ENCODE measurements at places on chromosomes 7 and 10. TPM values are rescaled to one million over a fixed set of nuclear protein-coding genes. Genes with fewer than 3 reads are reported as not detected.
A peak's percentile ranks its signal among the peaks of the same experiment; 100 is the strongest.

PGAM2 gene
- 0.14 TPM for total RNA-seq

NCF1 gene
- total RNA-seq = not detected

IDI2 gene
- total RNA-seq = not detected

DPY19L1 gene
- 77.2 TPM for total RNA-seq

PDE6C gene
- total RNA-seq = not detected

OGDHL gene
- total RNA-seq = 0.26 TPM

ECHDC3 gene
- 4.2 TPM for total RNA-seq

RAB19 gene
- total RNA-seq = 0.33 TPM

GRCh38 chr7:101370836-101371235 is 8.2 kb downstream of the COL26A1 start:
- DNase-seq = no peak

DNA sequence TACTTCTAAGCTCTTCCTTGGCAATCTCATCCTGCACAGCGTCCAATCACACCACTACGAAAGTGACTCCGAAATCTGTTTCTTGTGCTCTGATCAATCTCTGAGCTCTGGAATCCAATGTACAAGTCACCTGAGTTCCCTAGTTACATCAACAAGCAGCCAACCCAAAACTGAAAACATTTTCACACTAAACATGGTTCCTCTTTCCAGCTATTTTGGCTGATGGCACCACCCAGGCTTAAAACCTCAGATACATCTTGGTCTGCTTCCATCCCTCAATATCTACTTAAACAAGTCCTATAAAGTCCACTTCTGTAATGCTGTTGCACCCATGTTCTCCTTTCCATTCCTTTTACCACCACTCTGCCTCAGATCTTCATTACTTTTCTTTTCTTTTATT is 3.6 kb downstream of the BLOC1S2 start:
- DNase-seq = no peak

DNA sequence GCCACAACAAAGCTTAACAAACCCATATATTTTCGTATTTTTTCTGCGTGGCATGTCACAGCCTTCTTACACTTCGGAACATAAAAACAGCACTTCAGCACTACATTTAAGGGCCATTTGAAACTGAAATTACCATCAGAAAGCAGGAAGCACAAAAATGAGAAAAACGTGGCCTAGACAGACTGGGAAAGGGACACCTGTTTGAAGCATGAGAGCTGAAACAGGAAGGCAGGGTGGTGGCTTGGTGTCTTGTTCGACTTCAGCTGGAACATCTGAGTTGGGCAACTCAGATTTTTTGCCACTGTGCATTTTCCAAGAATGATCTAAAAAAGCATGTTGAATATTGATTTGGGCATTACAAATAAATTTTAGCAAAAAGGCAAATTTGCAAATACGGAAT is 243.2 kb downstream of the ELMO1 start:
- no peak for DNase-seq

GRCh38 chr7:38669965-38670520 is 38.9 kb upstream of the AMPH start:
- no peak for DNase-seq

DNA sequence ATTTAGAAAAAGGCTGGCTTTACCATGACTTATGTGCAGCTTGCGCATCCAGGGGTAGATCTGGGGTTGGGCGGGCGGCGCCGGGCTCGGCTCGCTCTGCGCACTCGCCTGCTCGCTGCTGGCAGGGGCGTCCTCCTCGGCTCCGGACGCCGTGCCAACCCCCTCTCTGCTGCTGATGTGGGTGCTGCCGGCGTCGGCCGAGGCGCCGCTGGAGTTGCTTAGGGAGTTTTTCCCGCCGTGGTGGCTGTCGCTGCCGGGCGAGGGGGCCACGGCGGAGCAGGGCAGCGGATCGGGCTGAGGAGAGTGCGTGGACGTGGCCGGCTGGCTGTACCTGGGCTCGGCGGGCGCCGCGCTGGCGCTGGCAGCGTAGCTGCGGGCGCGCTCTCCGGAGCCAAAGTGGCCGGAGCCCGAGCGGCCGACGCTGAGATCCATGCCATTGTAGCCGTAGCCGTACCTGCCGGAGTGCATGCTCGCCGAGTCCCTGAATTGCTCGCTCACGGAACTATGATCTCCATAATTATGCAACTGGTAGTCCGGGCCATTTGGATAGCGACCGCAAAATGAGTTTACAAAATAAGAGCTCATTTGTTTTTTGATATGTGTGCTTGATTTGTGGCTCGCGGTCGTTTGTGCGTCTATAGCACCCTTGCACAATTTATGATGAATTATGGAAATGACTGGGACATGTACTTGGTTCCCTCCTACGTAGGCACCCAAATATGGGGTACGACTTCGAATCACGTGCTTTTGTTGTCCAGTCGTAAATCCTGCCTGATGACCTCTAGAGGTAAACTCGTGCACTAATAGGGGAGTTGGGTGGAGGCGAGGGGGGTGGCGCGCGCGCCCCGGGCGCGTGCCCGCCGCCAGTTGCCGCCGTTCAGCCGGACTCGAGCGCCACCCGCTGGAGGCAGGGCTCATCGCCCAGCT is at the start of gene HOXA5:
Gene HOXA5 (minus strand): TSS at position 659 of the 927 bp plus-strand sequence. CDS start 74 bp downstream, at position 585.
- peak; percentile 79 for DNase-seq

DNA sequence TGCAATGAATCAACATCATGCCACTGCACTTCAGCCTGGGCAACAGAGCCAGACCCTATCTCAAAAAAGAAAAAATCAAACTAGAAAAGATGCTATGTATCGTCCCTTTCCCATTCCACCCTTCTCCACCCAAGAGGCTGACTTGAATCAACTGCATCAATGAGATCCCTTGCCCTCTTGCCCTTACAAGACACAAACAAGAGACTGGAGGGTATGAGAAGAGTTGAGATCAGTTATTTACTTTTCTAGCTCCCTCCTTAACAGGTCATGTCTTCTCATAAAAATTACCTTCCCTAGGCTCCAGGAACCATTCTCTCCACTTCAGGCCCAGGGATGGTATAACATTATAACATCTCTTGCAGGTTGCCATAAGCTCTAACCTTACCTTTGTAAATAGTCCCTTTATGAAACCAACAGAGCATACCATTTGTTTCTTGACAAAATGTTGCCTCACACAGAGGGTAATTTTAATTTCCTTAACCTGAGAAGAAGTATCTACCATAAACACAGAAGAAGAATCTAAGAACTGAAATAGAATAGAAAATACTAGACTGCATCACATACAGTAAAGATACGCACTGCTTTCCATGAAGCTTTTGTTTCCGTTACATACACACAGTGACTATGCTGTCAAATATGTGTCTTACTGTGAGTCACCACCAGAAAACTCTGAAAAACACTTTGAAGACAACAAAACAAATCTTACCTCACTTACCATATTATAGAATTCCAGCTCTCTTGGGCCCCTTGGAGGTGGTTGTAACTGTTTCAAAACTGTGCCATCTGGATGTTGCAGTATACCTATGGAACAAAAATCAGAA is 30.5 kb downstream of the IPMK start:
- peak; percentile 90 for DNase-seq

DNA sequence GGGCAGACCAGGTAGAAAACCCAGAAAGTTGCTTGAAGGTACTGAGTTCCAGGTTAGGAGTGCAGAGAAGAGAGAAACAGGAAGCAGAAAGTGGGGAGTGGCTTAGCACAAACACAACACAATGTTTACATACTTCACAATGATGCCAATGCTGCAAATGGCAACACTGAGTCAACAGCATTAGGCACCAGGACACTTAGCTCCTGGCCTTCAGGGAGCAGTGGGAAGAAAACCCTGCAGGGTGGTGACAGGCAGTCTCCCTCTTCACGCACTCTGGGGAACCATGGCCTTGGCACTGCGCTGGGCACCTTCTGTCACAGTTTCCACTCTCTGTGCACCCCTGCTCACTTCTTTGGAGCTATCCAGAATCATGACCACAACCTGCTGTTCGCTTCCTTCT is 7.3 kb downstream of the ICA1 start:
- DNase-seq = no peak

DNA sequence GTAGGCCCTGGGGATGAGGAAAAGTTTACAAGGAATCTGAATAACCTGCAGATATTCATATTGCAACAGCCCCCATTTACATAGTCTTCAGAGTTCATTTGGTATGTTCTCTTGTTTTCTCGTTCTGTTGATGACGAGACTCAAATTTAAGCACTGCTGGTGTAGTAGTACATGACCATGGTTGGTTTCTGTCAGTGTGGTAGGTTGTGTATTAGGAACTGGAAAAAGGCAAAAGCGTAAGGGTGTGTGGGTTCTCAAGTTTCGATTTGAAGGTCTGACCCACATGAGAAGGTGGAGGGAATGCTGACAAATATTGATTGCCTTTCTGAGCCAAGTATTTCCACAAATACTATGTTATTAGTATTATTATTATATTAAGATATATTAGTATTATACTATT is 151.7 kb downstream of the AUTS2 start:
- DNase-seq = no peak

- no peak for DNase-seq
Observed at GRCh38 chr7:139106959-139107358, 2.6 kb downstream of the ZC3HAV1 start.

DNA sequence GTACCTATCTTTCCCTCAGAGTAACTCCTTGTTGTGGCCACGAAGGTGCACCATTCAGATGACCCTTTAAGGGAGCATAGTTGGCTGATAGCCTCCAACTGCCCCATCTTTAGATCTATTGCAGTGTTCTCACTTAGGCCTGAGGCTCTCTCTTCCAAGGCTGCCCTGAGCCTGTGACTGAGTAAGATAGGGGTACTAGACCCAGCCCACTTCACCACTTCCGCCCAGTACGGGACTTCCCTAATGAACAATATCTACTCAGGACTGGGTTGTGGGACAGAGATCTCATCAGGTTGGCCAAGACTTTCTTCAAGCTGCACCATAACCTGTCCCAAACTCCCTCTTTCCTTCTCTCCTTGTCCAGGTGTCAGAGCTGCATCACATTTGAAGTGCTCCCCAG is 5.7 kb upstream of the GNAI1 start:
- DNase-seq = no peak

- no peak for DNase-seq
Observed at GRCh38 chr7:50409856-50410745, 40.0 kb downstream of the FIGNL1 start.

DNA sequence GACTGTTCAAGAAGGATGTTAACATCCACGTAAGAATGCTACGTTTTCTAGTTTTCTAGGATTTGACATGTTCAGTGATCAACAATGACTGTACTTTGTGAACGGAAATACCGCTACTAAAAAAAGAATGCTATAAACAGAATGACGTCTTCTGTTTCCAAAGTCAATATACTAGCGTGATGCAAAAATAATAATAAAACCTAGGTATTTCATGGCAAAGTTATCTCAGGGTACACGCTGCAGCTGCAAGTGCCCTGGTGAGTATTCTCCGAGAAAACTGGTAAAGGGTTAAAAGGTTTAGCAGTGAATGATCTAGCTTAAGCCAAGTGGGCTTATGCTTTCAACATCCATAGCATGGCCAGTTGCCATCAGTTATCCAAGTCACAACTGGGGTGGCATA is 653.3 kb upstream of the PFKP start:
- DNase-seq = no peak

DNA sequence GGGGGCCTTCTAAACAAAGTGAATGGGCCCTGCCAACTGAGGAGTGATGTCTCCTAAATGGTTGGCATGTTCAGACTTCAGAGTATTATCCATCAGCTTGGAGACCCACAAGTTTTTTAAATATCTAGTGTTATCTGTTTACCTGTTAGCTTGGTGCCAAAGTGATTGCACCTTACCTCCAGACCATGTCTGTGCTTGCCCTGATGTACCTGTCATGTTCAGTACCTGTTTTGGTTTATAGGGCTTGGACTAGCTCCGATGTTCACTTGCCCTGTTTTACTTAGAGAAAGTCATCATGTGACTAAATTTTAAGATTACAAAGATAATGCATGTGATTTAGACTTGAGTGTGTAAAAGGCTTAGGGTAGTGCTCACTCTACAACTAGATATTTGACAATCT is 67.7 kb downstream of the CNNM2 start:
- DNase-seq = no peak

DNA sequence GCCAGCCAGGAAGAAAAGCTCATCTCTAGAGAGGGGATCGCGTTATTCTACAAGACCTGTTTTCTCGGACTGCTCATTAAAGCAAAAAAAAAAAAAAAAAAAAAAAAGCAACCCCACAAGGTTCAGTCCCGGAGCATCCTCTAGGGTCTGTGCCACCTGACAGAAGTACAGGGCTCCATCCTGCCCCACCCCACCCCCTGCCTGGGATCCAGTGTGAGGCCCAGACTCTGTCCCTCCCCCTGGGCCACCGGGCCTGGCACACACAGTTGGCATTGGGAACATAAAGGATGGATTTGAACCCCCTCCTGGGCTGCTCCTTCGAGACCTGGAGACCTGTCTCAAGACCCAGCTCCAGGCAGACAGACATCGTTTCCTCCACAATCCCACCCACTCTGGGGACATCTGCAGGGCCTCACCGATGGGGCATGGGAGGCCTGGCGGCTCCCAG is 688 bp downstream of the ORAI2 start:
- DNase-seq = no peak

GRCh38 chr7:99928994-99929729 is at the start of gene GJC3:
Gene GJC3, minus strand, starts transcription at chr7:99929620. Its CDS starts 0 bp downstream, at chr7:99929620.
- peak; percentile 27 for DNase-seq

Data from pulmonary artery endothelial cell (primary cell).